Placental epithelial cell (primary cell): ENCODE measurements at places on chromosomes 16 and 17. TPM values are rescaled to one million over a fixed set of nuclear protein-coding genes. Genes with fewer than 3 reads are reported as not detected.

KIAA0753 gene
- 12.9 and 17.7 TPM in 2 replicates for total RNA-seq

MT3 gene
- total RNA-seq = not detected in 2 replicates

INCA1 gene
- total RNA-seq = 0.43 and 1.6 TPM in 2 replicates

PHLPP2 gene
- 3.5 and 5.6 TPM in 2 replicates for total RNA-seq
